ENCODE measurements at places on chromosomes 13 and 19.

- no peak for DNase-seq
These were observed 14.4 kb downstream of the ARHGAP35 start for GRCh38 chr19:46875234-46875633.

GRCh38 chr13:68523838-68524424 is 1293.8 kb upstream of the PCDH9 start:
- DNase-seq = no peak

- no peak for DNase-seq
These were observed 110.3 kb downstream of the GADD45B start for GRCh38 chr19:2586196-2586595.

- no peak for DNase-seq
These were observed 17.9 kb downstream of the ZNF700 start for GRCh38 chr19:11942843-11943108.

GRCh38 chr19:38318660-38319059 is 985 bp upstream of the KCNK6 start:
- DNase-seq = no peak

DNA sequence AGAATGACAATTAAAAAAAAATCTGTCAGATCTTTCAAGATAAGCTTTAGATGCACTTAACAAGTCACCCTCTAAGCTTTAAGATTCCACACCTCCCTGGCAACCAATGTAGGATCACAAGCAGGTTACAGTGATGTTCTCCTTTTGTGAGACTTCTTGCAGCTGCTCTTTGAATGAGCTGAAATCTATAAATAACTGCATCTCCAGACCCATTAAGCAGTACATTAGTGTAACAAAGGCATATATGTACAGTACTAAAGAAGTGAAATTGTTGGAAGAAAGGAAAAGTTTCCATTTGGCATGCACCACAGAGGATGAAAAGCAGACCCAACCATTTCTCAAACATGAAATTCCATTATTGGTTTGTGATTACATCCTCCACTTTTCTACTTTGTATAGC is 364.7 kb downstream of the ENOX1 start:
- no peak for DNase-seq

GRCh38 chr13:61148691-61149315 is 266.8 kb downstream of the PCDH20 start:
- no peak for DNase-seq

DNA sequence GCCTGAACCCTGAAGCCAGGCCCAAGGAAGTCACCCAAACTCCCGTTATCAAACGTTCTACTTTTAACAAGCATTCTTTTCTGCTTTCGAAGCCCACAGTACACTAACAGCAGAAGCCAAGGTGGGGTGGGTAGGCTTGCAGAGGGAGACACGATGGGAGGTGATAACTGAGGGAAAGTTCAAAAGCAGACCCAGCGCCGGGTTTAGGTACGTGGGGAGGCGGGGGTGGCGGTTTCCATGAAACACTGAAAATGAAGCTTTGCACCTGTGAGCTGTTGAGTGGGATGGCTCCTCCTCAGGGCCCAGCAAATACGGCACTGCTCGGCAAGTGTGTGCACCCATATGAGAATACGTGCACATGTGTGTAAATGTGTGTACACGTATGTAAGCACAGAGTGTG is 49.8 kb downstream of the KLF2 start:
- no peak for DNase-seq

GRCh38 chr13:40190641-40191100 is 475.8 kb downstream of the FOXO1 start:
- no peak for DNase-seq

- no peak for DNase-seq
These were observed 30.3 kb downstream of the ZNF763 start for GRCh38 chr19:11995174-11995573.

DNA sequence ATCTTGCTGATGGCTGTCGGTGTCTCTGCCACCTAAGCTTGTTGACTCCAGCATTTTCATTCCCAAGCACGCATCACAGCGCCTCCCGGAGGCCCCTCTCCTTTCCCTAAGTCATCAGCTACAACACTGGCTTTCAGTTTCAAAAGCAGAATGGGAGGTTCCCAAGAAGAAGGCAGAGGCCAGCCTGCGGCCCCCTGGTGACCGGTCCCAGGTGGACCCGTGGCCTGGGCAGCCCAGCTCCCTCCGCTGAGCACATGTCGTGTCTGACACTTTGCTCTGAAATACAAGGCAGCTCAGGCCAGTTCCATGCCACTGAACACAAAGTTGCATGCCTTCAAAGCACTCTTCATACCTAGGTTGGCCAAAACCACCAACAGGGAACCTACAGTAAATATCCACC is 8.5 kb downstream of the MLLT1 start:
- DNase-seq = no peak

DNA sequence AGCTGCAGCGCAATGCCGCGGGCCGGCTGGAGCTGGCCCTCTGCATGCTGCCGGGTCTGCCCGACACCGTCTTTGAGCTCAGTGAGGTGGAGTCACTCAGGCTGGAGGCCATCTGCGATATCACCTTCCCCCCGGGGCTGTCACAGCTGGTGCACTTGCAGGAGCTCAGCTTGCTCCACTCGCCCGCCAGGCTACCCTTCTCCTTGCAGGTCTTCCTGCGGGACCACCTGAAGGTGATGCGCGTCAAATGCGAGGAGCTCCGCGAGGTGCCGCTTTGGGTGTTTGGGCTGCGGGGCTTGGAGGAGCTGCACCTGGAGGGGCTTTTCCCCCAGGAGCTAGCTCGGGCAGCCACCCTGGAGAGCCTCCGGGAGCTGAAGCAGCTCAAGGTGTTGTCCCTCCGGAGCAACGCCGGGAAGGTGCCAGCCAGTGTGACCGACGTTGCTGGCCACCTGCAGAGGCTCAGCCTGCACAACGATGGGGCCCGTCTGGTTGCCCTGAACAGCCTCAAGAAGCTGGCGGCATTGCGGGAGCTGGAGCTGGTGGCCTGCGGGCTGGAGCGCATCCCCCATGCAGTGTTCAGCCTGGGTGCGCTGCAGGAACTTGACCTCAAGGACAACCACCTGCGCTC is 3.8 kb upstream of the MAP2K7 start:
- no peak for DNase-seq

- no peak for DNase-seq
These were observed 8.2 kb downstream of the TPT1 start for GRCh38 chr13:45332831-45333219.

DNA sequence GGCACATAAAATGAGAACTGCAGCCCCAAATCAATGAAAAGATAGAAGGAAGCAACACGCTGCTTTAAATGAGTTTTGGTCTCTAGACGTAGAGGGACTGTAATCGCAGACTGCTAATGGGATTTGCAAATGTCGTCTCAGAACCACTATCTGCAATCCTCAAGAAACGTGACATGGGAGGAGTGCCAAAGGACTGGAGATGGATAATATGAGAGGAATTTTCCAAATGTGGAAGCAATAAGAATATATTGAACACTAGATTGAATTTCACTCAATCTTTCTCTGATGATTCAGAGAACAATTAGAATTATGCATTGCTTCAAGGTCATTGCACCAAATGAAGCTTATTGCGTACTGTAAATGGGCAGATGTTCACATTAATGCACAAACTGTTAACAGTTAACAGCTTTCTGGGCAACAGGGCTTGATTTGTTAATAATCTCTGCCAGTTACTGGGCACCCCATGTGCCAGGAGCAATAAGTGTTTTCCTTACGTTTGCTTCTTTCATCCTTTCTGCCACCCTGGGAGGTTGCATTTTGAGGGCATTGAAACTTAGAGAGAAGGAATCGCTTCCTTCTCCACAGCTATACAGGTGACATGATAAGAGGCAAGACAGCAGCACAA is 62.8 kb upstream of the WASF3 start:
- DNase-seq = no peak

- DNase-seq = no peak
These were observed 66.1 kb upstream of the FRY start for GRCh38 chr13:31965361-31966066.

- DNase-seq = no peak
These were observed 185.1 kb downstream of the PRR20E start for GRCh38 chr13:57352114-57352513.

- no peak for DNase-seq
These were observed 2.0 kb upstream of the SELENOV start for GRCh38 chr19:39512988-39513387.

GRCh38 chr13:43019811-43020210 is 3.6 kb upstream of the DNAJC15 start:
- DNase-seq = no peak

- no peak for DNase-seq
These were observed 4.5 kb upstream of the ZNF175 start for GRCh38 chr19:51566489-51567100.

DNA sequence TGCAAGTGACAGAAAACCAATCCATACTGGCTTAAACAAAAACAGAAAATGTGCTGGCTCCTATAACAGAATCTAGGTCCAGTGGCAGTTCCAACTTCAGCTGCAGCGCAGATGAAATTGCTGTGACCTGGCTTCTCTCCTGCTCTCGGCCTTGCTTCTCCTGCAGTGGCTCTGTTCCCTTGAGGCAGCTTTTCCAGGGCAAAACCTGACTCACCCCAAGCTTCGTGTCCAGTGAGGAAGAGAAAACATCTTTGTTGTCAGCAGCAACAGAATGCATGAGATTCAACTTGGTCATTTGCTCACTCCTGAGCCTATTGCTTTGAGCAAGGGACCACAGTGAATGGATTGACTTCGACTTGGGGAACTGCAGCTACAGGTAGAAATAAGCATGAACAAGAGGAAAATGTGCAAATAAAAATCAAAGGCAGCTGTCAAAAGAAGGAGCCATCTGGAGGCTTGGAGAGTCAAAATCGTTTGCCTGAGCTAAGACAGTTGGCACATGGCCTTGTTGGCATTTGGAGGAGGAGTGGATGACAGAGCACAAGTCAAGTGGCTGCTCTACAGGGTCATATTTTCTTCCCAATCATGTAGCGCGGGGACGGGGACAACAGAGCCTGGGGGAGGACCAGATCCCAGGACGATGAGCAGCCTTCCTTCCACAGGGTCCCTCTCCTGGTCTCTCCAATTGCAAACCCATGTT is 523.4 kb downstream of the FGF9 start:
- peak; percentile 33 for DNase-seq

- DNase-seq = no peak
These were observed 8.6 kb downstream of the NPAS1 start for GRCh38 chr19:47028195-47028601.

- DNase-seq = no peak
These were observed 27.0 kb downstream of the DNM2 start for GRCh38 chr19:10744801-10745293.

DNA sequence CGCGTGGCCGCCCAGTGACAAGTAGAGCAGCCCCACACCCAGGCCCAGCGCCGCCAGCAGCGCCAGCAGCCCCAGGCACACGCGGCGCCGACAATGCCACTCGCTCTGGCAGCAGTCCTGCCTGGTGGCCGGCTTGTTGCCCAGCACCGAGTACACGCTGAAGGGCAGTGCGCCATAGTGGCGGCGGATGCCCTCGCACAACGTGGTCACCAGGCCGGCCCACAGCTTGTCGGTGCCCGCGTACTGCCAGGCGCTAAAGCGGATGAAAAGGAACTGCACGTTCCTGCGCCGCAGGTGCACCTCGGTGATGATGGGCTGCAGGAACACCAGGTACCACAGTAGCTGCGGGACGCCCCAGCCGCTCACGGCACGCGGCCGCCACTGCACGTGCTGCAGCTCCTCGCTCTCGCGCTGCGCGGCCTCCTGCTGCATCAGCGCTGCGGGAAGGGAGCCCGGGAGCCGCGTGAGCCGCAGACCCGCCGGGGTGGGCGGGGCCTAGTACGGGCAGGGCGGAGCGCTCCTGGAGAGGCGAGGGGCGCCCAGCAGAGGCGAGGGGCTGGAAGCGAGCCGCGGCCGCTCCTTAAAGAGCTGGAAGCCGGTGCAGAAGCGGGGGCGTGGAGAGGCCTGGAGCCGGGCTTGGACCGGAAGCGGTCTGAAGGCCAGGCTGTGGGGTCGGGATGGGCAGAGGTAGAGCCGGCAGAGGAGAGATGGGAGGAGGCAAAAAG is 7.3 kb downstream of the NKPD1 start:
- no peak for DNase-seq

DNA sequence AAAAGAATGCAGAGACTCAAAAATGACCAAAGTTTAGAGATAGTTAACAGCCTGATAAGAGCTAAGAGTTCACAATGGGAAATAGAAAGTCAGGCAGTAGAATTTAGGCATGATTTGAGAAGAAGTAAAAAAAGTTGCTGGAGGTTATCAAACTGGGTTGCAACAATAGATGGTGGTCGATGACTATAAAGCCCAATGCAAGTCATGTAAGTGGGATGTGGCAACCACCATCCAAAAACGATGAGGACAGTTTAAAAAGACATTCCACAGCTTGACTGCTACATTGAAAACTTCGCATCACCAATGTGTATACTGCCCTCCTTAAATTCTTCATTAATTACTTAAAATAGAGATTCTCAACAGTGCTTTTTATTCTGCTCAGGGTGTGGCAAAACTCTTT is 19.7 kb downstream of the ELF1 start:
- DNase-seq = no peak

- peak; percentile 41 for DNase-seq
These were observed 65.3 kb upstream of the ZNF681 start for GRCh38 chr19:23823952-23824389.
